ENCODE measurements at places on chromosomes 3 and 15.
A peak's percentile ranks its signal among the peaks of the same experiment; 100 is the strongest.

DNA sequence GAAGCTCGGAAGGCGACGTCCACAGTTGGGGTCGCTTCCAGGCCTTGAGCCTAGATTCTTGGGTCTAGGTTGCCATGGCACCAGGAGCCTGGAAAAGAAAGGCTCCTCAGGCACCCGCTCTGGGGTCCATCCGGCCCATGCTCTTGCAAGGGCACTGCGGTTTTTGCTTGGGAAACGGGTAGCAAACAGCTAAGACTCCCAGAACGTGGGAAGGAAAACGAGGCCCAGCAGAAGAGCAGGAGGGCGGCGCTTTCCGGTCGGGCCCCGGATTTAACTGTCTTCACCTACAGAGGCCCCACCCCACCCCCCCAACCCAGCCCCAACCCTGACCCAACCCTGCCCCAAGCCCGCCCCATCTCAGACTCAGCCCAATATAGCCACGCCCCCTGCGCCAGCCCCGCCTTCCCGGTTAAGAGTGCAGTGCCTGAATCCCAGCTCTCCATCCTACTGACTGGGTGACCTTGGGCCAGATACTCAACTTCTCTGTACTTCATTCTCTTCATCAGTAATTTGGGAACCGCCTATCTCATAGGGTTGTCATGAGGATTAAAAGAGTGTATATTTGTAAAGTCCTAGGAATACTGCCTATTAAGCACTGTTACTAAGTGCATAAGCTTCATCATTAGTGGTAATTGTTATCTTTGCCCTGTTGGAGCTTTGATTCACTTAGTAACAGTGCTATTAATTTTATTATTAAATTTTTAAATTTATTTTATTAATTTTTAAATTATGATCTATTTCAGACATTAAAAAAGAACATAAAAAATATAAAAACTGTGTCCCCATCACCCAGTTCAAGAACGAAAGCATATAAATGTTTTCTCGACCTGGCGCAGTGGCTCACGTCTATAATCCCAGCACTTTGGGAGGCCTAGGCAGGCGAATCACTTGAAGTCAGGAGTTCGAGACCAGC, 28.4 kb upstream of the SMAD6 start:
- DNase-seq, result no peak

DNA sequence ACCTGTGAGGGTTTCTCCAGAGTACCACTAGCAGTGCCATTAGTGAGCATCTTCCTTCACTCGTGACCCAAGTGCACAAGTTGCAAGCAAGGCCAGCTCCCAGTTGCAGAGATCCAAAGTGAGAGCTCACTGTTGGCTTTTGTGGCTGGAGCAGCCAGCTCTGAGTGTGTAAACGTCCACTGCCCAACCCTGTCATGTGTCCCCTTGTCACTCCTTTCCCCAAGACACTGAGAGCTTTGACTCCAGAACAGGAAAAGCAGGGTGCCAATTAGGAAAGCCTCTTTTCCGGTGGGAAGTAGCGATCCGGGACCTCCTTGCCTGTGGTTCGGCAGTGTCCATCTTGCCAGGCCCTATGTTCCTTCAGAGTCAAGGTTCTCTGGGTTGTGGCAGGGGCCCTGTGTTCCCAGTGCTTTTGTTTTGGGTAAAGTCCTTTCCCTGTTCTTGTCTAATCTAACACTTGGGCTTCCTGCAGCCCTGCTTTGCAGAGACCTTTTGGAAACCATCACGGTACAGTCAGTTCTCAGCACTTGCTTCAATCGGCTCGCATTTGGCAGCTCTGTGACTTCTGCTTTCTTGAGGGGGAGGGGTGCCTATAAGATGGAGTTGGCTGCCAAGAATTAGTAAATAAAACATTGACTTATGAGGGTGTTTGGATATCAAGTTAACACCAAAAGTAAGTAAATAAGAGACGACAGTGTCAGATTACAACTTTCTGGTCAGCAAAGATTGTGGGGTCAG, 90.5 kb downstream of the DNASE1L3 start:
- no peak for DNase-seq

DNA sequence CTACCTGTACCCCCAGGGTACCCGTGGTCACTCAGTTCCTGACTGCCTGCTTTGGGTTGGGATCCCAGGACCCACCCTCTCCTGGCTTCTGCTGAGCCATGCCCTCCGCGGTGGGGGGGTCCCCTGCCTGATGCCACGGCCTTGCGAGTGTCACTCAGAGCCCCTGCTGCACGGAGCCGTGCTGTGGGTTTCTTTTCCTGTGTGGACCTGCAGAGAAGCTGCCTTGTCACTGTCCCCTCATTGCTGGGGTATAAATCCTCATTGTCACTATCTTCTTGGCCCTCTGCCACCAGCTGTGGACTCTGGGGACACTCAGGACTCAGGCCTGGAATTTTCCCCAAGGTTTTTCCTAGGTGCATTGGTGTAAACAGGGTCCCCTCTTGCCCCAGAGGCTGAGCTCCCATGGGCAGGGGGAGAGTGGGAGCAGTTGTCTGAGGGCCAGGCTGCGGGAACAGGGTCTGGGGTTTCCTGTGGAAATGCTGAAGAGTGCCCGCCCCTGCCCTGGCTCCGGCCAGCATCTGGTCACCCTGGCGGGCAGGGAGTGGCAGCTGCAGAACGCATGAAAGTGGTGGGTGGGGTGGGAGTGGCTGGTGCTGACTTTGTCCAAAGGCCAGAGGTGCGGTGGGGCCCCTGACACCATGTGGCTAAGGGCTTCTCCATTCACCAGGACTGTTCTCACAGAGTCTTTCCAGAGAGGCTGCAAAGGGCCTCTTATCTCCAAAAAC, 191.7 kb downstream of the GOLGA6L6 start:
- no peak for DNase-seq

DNA sequence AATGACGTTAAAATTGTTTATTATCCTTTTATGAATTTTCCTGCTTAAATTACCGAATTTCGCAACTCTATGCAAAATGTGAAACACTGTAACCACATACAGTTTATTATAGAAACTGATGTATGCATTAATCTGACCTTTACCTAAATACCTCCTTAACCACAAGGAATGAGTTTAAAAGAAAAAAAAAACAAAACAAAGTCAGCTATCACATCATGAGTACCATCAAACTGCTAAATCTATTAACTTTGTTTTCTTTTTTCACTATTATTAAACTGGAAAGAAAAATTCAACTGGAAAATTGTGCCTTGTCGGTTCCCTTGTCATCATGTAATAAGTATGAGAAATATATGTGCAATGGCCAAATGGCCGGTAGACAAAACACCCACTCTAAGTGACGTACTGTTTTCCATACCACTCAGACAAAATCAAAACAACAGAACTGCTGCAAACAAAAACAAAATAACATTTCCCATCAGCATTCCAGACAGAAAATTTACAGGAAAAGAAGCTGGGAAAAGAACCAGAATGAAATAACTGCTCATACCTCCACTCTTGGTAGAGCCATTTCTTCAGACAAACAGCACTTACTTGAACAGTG, 415.3 kb downstream of the FOXP1 start:
- no peak for DNase-seq

DNA sequence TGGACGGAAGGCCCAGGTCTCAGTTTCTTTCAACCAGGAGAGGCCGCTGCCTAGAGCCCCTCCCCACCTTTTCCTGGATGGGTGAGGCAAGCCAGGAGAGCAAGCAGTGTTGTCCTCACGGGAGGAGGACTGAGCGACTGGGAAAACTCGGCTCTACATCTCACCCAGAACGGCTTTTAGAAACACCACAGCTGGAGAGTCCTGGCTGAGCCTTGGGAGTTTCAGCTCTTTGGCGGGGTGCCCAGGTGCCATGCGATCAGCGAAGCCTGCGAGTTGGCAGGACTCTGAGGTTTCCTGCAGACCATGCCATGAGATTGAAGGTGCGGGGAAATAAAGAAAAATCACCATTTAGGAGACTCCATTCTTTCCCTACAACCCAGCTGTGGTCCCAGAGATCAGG, 26.0 kb downstream of the PPCDC start:
- DNase-seq, result peak; percentile 81

DNA sequence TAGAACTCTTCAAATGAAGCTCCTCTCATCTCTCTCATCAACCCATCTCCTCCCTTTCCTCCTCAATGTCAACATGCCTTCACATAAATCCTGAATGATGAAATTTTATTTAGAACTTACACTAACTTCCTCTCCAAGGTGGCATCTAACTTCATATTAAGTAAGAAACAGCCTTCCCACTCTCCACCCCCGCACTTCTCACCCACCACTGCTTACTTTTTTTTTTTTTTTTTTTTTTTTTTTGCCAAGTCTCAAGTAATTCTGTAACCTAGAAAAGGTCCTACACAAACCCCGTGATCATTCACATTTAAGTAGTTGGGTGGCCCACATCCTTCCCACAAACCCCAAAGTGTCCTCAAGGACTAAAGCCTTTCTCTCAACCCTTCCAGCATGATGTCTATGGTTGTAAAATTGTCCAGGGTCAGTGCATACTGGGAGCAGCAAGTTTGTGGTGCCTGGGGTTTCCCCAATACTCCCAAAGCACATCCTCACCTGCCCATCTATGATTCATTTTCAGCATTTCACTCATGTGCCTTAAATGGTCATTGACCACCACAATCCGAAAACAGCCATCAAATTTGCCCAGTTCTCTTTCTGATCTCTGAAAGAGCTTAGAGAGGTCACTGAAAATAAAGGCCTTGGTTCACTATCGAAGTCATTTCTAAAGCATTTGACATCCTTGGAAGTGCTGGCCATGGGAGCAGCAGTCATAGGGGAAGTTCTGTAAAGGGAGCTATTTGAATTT, 47.2 kb downstream of the CD86 start:
- no peak for DNase-seq

- no peak for DNase-seq
Observed at GRCh38 chr15:85554852-85555521, 174.6 kb downstream of the AKAP13 start.

DNA sequence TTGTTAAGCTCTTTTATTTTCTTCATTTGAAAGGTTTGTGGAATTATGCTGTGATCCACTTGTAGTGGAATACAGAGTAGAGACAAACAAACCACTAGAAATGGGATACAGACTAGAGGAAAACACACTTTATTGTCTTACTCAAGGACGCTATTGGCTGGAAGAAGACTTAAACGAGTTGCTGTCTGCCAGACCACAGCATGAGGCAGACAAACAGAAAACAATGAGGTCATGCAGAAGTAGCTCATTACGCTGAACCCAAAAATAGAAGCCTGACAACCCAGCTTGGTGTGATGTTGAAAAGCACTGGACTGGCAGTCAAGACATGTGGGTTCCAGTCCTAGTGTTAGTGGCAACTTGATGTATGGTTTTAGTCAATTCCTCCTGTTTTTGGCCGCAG, 62.4 kb upstream of the P3H2 start:
- no peak for DNase-seq

- DNase-seq, result no peak
Observed at GRCh38 chr3:112047264-112047663, 12.7 kb downstream of the TMPRSS7 start.

GRCh38 chr15:65595960-65596359, 15.0 kb downstream of the INTS14 start:
- DNase-seq, result no peak

- DNase-seq, result no peak
Observed at GRCh38 chr3:191356631-191357439, 26.5 kb upstream of the UTS2B start.

DNA sequence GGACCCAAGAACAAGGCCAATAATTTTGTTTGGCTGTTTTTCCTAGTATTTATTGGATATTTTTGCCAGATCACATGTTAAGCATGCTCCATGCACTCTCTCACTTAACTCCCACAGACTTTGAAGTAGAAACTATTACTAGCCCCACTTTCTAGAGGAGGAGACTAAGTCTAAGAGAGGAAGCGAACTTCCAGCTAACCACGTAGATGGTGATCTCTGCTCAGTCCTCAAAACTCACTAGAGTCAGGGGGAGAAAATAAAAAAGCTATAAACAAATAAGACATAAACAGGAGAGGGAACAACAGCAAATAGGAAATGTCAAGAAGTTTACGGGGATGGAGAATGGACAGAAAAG, 481.0 kb upstream of the PROK2 start:
- no peak for DNase-seq

DNA sequence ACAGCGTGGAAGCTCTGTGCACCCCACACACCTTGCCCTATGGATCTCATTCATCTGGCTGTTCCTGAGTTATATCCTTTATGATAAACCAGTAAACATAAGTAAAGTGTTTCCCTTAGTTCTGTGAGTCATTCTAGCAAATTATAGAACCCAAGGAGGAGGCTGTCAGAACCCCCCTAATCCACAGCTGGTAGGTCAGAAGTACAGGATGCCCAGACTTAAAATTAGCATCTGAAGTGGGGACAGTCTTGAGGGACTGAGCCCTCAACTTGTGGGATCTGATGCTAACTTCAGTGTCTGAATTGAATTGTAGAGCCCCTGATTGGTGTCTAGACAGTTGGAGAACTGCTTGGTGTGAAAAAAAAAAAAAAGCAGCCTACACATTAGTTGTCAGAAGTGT, 75.1 kb downstream of the B3GNT5 start:
- no peak for DNase-seq

All from NCI-H1092 treated with DMSO at 0.1 percent for 48 hours (cell line).